ENCODE measurements at places on chromosomes 12 and 14.

DNA sequence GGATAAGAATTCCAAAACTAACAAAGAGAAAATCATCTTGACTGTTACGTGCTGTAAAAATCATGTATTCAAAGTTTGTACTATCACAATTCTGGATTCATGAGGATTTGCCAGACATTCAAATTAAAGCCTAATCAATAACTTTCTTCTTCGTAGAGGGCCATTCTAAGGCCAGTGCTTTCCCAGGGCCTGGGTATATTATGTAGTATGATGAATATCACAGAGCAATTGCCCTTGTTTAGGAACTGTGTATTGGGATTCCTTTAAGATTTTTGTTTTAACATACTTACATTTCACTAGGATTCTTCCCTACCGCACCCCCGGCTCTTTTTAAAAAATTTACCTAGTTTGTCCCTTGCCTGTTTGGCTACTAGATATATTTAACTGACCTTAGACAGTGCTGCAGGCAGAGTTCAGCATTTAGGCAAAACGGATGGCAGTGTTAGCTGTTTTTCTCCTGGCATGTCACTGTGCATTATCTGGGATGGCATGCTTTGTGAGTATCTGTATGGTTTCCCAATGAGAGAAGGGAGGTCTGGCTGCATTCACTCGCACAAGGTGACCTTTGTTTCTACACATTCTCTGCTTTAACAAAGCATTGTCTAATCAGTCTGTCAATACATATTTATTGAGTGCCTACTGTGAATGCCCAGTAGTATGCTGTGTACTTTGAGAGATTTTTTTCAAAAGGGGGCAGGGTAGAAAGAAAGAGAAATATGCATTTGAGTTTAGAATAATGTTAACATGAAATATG, 63.3 kb downstream of the ERC1 start:
- no peak for DNase-seq

DNA sequence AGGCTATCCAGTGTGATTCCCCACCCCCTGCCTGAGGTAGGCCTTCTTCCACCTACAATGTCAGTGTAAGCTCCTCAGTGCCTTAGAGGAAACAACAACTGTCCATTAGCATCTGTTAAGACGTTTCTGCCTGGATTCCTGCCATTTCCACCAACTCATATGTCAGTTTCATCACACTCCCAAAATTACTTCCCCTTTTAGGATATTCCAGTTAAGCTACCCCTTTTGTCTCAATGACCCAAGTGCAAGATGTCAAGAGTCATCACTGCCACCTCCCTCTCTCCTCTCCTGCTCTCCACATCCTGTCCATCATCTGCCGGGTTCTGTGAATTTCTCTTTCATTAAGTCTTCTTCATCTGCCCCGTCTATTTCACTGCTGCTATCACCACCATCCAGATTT, 189.4 kb downstream of the DPF3 start:
- no peak for DNase-seq

GRCh38 chr14:24785698-24786097, 151.7 kb upstream of the GZMB start:
- DNase-seq: no peak

DNA sequence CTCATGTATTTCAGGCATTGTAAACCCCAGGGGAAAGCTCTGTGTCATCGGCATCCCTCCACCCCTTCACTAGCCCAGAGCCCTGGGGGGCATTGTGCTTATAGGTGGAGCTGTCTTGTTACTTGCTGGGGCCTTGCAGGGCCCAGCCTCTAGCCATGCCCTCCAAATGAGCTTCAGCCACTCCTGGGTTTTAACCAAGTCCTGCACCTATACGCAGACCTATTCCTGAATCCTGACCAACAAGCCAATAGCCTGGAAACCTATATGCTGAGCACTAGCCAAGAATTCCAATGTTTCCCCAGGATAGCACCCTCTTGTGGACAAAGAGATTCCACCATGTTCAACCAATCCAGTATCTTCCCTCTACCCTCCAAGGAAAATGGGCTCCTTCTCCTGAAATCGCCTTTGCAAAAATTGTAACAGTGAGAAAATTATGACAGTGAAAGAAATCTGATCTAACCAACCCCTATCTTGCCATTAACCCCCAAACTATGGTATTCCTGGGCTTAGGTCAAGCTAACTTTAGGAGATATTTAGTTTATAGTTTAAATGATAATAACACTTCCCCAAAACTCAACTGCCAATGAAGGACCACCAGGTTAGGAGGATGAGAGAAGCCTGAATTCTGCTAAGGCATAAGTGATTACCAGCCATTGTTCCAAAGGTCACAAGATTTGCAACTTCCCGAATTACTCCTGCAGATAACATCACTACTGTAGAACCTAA, 55.5 kb downstream of the TTC7B start:
- DNase-seq: no peak

- no peak for DNase-seq
These were observed 19.3 kb downstream of the CCDC62 start for GRCh38 chr12:122793685-122794106.

GRCh38 chr14:59707778-59708561, 131.4 kb upstream of the CCDC175 start:
- no peak for DNase-seq

GRCh38 chr12:93786656-93787397, 109.7 kb downstream of the CRADD start:
- DNase-seq: no peak

- DNase-seq: no peak
These were observed 650 bp downstream of the HEBP1 start for GRCh38 chr12:12999271-12999958.

- no peak for DNase-seq
These were observed 56.1 kb downstream of the BTG1 start for GRCh38 chr12:92089559-92089958.

GRCh38 chr12:126347421-126347820, 1282.2 kb downstream of the AACS start:
- no peak for DNase-seq

DNA sequence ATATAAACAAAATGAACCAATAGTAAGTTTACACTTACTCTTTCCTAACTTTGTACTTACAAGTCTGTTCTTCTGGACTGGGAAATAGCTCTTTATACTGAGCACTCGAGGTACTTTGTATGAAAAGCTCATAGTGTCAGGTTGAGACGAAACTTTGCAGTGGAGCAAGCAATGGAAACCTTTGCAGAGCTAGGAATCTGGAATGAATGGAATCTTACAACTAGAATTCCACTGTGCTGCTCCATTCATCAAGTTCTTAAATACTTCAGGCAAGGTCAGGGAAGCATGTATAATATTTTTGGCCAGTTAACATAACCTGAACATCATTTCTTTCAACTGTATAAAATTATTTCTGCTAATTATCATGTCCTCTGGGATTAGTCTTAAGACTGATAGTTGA, 1327.5 kb upstream of the FLRT2 start:
- no peak for DNase-seq

- no peak for DNase-seq
These were observed 93.3 kb downstream of the CALM1 start for GRCh38 chr14:90489916-90490719.

GRCh38 chr14:89198544-89199329, 218.3 kb downstream of the FOXN3 start:
- DNase-seq: no peak

- no peak for DNase-seq
These were observed 120.8 kb downstream of the PPHLN1 start for GRCh38 chr12:42446761-42447160.

GRCh38 chr14:91998667-91999570, 40.9 kb downstream of the TRIP11 start:
- no peak for DNase-seq

DNA sequence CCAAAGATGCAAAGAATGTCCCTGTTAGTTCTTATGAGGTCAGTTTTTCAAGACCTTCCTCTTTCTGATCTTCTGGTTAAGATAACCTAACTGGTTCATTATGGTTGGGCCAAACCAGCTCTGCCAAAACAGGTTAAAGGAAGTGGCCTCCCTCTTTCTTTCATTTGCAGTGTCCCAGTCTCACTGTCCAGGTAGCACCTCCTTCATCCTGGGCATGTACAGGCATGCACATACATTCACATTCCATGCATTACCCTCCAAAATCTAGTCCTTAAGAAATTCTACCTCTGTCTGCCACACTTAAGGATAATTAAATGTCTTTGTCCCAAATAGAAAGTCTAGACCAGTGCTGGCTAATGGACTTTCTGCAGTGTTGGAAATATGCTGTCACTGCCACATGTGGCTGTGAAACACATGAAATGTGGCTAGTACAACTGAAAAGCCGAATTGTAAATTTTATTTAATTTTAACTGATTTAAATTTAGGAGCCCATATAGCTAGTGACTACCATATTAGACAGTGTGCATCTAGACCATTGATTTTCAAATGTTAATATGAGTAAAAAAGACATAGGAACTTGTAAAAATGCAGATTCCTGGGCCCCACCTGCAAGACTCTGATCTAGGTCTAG, 169.3 kb downstream of the PCNX1 start:
- DNase-seq: no peak

GRCh38 chr14:64758025-64758521, 53.8 kb downstream of the PLEKHG3 start:
- DNase-seq: no peak

DNA sequence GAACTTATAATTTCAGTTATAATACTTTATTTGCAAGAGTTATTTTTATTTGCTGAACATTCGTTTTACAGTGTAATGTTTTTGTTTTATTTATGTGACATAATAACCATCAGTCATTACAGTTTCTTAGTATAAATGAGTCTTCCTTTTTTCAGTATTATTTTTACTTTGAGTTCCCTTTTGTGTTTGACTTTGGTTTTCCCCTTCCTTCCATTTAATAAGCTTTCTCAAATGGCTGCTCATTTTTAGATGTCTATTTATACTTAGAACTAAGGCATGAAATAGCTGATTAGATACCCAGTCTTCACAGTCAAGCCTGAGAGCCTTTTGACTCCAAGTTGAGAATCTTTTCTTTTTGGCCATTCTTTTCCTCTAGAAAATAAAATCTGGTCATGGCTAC, 404.5 kb downstream of the LRFN5 start:
- DNase-seq: no peak

DNA sequence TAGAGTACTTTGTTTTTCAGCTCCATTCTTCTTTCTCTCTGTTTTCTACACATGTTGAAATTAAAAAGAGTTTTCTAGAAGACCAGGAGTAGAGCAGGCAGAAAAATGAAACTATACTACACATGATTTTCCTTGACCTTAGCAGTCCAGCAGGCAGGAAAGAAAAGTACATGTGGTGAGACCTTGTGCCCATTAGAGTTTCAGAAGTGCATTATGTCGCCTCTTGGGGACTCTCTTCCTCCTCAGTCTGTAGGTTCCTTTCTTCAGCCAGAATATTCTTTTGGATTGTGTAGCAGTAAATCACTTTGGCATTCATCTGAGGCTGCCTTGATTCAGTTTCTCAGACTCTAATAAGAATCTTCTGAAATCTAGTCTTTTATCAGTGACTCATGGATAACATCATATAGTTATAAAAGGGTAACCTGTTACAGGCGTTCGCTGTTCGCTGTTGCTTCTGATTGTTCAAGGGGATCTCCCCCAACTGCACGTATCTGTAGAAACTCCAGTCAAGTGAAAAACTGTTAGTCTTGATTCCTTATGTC, 161.8 kb downstream of the ANO4 start:
- DNase-seq: no peak

GRCh38 chr12:64618953-64619590, 8.8 kb downstream of the RASSF3 start:
- no peak for DNase-seq

DNA sequence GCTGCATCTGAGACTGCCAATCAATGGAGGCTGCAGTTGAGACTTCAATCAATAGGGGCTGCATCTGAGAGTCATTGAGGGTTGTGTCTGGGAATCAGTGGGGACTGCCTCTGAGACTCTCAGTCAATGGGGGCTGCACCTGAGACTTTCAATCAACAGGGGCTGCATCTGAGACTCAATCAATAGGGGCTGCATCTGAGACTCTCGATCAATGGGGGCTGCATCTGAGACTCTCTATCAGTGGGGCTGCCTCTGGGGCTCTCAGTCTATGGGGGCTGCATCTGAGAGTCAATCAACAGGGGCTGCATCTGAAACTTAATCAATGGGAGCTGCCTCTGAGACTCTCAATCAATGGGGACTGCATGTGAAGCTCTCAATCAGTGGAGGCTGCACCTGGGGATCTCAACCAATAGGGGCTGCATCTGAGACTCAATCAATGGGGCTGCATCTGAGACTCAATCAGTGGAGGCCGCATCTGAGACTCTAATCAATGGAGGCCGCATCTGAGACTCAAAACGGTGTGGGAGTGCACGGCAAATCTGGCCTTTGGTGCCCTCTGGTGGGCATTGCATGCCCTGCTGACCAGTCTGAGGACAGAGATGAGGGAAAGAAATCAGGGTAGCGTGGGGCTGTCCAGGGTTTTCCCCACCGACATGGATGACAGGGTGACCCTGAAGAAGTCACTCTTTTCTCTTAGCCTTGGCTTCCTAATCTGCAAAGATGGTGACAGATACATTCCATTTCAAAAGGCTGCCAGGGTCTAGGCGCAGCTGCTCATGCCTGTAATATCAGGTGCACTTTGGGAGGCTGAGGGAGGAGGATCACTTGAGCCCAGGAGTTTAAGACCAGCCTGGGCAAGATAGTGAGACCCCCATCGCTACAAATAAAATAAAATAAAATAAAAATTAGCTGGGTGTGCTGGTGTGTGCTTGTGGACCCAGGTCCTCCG, 41.3 kb upstream of the EIF5 start:
- peak; percentile 73 for DNase-seq

DNA sequence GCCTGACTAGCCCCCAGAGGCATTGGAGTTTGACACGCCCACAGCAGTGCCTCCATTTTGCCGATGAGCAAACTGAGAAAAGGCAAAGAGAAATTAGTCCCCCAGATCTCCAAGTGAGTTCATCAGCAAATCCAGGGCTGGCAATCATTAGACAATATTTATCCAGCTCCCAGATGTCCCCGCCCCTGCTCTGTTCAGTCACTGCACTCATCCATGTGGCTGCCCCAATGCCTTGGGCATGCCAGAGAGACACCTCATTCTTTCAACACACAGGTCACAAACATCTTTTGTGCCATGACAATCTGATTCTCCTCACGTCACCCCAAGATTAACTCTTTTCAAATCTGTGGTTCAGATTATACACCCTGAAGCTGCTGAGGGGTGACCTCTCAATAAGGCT, 43.5 kb downstream of the DPF3 start:
- no peak for DNase-seq

GRCh38 chr12:66741919-66742318, 63.0 kb upstream of the GRIP1 start:
- no peak for DNase-seq

DNA sequence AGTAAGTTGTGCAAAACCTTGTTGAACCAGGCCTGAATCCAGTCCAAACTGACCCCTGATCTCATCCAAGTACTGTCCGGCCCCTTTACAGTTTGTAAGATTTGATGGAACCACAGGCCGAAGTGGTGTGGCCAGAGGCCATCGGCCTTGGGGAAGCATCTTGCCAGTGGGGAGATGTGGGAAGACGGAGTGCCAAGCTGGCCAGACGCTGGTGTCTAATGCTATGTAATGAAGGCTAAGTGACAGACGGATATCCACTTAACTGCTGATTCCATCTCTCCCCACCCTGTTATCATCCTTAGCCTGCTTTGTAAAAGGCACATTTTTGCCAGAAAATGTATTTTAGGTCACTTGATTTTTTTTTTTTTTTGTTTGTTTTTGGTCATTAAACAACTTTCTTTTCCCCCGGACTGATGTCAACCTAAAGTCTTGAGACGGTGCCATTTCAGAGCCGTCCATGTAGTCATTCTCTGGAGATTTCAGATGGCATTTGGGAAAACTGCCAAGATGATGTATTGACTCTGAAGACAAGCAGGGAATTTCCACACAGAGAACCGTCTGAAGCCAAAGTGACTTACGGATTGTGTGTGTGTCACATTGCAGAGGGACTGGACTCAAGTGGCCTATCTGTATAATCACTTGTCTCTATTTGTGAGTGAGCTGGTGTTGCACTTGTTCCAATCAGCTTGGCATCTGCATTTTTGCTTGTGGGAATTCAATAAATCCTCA, 86.5 kb upstream of the MANSC4 start:
- DNase-seq: no peak
